ENCODE measurements at places on chromosomes 5 and 9. TPM values are rescaled to one million over a fixed set of nuclear protein-coding genes. Genes with fewer than 3 reads are reported as not detected.
A peak's percentile ranks its signal among the peaks of the same experiment; 100 is the strongest.

The SKP2 gene
- 3.8 TPM for total RNA-seq

The TGFBI gene
- 35.9 TPM for total RNA-seq

The THBS4 gene
- 27.6 TPM for total RNA-seq

The GRM6 gene
- total RNA-seq: not detected

The SLC34A1 gene
- not detected for total RNA-seq

The NR5A1 gene
- total RNA-seq: not detected

The SPAAR gene
- total RNA-seq: 4.4 TPM

DNA sequence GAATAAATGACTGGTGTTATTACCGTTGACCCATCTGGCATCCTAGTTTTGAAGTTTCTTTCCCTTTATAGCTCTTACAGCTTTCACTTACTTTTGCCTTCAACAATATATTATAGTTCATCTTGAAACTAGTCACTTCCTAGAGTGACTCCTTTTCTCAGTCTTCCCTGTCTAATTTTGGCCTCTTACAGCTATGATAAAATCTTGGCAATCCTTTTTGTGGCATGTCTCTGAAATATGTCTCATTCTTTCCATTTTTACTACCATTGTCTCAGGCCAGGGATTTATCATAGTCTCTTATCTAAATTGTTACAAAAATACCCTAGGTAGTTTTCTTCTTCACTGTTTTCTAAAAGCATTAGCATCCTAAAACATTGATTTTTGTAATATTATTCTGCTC, 621.3 kb upstream of the ZNF608 start:
- DNase-seq: no peak

DNA sequence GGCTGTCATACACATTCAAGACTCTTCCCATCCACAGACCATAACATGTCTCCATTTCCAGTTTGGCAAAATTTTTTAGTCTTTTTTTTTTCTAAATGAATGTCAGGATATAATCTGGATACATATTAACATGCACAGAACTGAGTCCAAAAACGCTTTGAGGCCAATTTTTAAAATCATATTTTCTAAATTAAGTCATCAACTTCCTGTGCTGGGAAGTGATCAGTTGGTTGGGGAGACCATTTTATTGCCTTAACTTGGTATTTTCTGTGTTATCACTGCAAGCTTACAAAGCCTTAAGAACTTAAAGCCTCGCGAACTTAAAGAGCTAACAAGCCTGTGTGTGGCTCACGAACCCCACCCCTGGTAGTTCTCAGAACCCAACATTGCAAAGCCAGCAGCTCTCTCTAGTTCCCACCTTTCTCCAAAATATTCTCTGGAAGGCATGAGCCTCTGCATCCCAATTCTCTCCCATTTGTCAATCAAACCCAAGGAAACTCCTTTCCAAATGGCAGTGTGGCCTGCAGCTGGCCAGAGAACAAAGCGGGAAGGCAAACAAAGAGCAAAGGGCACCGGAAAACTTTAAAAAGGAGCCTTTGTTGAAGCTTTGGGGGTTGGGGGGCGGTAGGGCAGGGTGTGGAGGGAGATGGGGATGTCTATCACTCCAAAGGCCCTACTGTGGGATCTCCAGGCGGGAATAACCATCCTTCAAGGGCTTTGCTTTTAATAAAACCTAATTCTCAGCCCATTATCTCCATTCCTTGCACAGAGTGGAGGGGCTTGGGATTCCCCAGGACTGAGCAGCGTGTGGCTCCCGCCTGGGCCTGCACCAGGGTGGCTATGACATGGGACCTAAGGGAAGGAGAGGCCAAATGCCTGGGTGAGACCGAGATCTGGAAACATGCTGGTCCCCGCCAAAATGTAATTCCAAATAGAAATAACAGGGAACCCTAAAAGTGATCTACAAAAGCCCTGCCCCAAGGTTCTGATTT, 65.0 kb downstream of the ROR2 start:
- no peak for DNase-seq

DNA sequence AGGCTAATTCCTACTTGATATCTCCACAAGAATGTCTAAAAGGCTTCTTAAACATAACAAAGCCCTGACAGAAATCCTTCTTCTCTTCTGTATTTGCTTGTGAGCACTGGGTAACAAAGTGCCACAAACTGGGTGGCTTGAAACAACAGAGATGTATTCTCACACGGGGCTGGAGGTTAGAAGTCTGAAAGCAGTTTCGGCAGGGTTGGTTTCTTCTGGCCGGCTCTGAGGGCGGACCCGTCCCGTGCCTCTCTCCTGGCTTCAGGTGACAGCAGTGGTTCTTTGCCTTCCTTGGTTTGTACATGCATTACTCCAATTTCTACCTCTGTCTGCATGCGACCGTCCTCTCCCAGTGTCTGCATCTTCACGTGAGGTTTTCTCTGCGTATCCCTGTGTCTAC, 14.0 kb upstream of the TRAF1 start:
- DNase-seq: no peak

- DNase-seq: no peak
Observed at GRCh38 chr9:35499029-35499700, 9.3 kb downstream of the RUSC2 start.

DNA sequence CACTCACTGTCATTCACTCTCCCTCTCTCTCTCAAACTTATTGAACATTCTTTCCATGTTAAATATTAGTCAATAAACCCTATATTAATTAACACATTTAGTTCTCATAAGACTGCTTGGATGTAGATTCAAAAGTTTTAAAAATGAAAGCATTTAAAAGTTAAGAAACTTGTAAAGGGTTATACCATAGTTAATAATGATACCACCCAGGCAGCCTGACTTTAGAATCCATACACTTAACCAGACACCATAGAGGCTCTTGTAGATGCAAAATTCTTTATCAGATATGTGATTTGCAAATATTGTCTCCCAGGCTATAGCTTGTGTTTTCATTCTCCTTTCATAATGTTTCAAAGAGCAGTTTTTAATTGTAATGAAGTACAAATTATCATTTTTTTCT, 335.8 kb upstream of the ACTBL2 start:
- no peak for DNase-seq

- no peak for DNase-seq
Observed at GRCh38 chr5:142892021-142892420, 121.8 kb downstream of the ARHGAP26 start.

- DNase-seq: no peak
Observed at GRCh38 chr5:40483316-40483715, 196.4 kb upstream of the PTGER4 start.

DNA sequence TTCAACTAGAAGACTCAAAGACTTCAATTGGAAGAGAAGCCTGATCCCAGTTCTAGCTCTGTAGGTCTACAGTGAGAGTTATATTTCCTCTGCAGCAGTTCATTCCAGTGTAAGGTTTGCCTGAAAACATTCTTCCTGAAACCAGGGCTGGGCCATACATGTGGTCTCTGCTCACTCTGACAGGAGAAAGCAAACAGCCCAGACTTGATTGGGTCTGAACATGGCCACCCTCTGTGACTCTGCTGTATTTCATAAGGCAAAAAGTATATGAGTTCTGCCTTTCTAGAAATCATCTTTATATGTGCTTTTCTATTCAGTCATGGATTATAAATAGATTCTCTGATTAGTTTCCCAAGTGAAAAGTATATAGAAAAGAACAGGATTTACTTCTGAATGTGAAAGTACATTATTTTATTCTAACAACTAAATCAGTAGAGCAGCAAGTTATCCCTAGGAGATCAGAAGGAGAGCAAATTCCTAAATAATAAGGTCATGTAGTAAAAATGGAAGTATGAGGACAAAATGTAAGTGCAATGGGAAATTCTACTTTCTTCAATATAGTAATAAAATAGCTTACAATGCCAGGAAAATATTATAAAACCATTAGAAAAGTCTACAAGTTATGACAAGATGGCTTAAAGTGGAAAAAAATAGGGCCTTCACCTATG, 144.3 kb downstream of the EFNA5 start:
- no peak for DNase-seq

GRCh38 chr9:87243602-87244001, 254.1 kb upstream of the DAPK1 start:
- DNase-seq: no peak

- DNase-seq: no peak
Observed at GRCh38 chr5:10552183-10553143, 11.4 kb upstream of the ANKRD33B start.

DNA sequence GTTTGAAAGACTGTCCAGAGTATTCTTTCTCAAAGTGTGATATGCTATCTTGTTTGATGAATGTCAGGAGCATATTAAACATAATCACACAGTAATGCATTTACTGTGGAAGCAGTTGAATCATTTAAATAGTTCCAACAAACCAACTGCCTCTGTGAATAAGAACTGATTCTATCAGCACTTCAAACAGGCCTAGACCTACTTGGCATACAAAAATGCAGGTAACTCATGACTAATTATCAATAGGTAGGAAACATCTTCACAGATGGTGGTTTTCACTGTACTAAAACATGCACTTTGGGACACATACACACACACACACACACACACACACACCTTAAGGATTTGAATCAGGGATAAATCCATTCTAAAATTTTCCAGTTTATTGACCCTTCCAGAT, 91.2 kb upstream of the SNX2 start:
- no peak for DNase-seq

DNA sequence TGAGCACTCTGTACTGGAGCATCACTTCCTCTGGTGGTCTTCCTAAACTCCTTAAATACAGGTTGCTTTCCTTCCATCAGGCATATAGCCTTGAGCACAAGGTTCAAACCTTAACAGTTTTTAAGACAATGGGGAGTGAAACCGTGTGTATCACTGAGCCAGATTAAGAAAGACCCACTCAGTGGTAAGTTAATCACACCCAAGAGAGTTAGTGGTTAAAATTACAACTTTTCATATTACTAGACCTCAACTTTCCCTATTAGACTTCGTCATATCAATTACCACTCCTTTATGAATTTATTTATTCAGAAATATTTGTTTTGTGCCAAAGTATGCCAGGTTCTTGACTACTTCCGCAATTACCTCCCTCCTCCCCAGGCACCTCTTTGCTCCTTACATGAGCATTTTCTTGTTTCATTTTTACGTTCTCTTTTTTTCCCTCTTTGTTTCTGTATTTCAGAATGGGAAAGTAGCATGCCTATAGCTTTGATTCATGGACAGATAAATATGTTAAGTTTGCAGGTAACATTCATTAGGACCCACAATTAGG, 351.0 kb downstream of the KIAA0825 start:
- no peak for DNase-seq

GRCh38 chr9:114004221-114004716, 73.8 kb downstream of the AMBP start:
- DNase-seq: peak; percentile 41

DNA sequence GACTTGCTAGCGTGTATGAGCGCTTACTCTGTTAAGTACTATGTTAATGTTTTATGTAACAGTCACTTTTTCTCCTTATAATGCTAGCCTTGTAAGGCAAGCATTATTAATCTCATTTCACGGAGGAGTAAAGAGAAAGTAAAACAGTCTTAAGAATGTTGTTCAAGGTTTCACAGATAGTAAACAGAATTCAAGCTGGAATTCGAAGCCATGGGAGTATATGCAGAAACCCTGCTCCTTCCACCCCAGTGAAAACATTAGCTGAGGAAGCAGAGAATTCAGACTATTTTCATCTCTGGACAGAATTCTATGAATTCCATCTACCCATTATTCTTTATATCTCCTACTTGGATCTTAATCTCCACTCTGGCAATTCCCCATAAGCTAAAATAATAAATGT, 1028.3 kb upstream of the WWC1 start:
- no peak for DNase-seq

GRCh38 chr5:168768172-168768571, 189.0 kb upstream of the PANK3 start:
- DNase-seq: no peak

DNA sequence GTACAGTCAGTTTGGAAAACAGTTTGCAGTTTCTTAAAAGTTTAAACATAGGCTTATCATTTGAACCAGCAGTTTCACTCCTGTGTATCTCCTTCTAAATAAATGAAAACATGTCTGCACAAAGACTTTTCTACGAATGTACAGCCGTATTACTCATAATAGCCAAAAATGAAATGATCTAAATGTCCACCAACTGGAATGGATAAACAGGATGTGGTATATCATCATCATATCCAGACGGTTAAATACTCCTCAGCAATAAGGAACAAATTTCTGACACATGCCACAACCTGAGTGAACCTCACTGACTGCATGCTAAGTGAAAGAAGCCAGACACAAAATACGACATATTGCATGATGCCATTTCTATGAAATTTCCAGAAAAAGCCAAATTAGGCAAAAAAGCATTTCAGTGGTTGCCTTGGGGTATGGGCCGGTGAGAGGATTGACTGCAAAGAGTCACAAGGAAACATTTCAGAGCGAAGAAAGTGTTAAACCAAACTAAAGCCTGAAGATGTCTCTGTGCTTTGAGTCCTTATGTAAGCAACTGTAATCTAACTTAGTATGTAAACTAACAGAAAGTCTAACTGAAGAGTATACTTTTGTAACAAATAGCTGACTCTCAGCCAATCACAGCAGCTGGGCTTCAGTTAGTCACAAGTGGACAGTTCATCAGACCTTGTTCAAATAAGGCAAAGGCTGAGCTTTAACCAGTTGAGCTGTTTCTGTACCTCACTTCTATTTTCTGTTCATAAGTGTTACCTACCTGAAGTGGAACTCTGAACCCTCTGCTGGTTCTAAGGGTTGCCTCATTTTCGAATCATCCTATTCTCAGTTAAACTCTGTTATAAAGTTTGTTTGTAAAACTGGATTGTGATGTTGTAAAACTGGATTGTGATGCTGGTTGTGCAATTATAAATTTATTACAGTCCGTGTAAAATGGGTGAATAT, 65.2 kb downstream of the TRIO start:
- DNase-seq: no peak

GRCh38 chr5:61496860-61497259, 164.8 kb downstream of the ZSWIM6 start:
- no peak for DNase-seq

- DNase-seq: no peak
Observed at GRCh38 chr9:106964822-106965525, 102.0 kb downstream of the ZNF462 start.

DNA sequence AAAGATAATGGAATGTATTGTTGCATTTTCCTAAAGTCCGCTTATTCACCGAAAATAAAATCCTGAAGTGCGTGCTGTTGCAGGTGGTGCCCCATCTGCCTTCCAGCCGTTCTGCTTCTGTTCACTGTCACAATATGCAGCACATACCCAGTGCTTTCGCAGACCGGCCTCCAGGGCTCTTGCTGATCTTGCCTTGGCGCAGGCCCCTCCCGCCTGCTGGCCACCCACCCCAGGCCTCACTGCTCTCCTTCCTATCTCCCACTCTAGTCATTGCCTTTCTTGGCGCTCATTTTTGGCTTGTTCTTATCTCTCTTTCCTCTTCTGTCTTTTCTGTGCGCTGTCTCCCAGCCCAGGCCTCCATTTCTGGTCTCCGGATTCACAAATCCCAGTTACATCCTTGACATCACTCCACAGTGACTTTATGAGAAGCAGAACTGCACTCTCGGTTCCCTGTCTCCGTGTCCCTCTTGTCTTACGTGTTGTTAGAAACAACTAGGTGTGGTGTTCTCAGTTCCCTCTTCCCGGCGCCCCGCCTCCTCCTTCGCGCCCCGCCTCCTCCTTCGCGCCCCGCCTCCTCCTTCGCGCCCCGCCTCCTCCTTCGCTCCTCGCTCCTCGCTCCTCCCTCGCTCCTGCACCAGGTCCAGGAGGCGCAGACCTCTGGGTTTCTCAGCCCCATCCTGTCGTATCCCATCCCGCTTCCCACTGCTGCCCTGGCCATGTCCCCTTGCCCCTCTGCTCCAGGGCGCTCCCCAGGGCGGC, 201.7 kb upstream of the OTULINL start:
- no peak for DNase-seq

- no peak for DNase-seq
Observed at GRCh38 chr5:170865622-170866021, 3.8 kb downstream of the RANBP17 start.
